ENCODE measurements at places on chromosomes 11 and 22. TPM values are rescaled to one million over a fixed set of nuclear protein-coding genes. Genes with fewer than 3 reads are reported as not detected.
A peak's percentile ranks its signal among the peaks of the same experiment; 100 is the strongest.

DNA sequence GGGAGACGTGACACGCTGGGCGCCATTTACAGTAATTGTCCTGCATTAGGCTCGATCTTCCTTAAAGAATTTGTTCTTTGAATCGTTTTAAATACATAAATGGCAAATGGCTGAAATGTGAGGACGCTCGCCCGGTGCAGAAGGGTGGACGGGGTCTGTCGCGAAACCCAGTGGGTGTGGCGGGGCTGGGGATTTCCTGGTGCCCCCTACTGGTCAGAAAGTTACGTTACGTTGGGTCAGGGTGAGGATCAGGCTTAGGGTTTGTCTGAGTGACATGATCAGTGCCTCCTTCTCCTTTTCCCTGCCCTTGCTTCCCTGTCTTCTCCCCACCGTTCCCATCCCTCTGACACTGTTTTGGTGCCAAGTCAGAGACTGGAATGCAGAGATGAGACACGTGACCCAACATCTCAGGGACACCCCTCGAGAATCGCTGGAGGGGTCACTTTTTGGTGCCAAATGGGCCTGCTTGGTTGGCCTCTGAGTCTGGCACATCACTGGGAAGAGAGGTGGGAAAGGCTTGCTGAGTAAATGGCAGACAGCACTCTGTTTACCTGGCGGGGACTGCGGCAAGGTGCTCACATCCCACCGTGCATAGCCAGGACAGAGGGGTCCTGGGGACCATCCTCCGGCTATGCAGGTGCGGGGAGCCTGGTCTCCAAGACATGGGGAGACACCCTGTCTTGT is 1107.6 kb downstream of the BRD1 start:
- no peak overlapping the region for H3K4me3 ChIP-seq
- DNase-seq, result no peak
- H3K36me3 ChIP-seq, result no peaks in the 10 kb centered on the region
- no peak overlapping the region for H3K27ac ChIP-seq

DNA sequence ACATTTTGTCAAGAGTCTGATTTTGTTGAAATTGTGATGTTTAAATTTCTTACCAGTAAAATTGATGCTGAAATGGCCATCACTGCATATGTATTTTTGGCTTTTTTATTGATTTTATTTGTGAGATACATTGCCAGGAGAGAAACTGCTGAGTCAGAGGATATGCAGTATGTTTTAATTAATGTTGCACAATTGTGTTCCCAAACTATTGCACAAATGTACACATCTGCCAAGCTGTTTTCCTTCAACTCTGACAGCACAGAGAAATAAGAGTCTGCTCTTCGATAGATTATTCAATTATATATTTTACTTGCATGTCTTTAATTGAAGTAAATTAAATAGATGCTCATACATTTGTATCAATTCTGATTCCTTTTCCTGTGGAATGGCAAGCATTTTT is 640.2 kb upstream of the LUZP2 start:
- H3K36me3 ChIP-seq, result no peaks in the 10 kb centered on the region
- no peaks in the 10 kb centered on the region for H3K4me1 ChIP-seq
- H3K27me3 ChIP-seq, result no peaks in the 10 kb centered on the region
- peak; percentile 96 for DNase-seq

Gene CCDC34
- 4.6 TPM for total RNA-seq

Gene PRG3
- total RNA-seq, result not detected

Gene RASD2
- under 0.01 TPM for total RNA-seq

- H3K27me3 ChIP-seq, result peaks cover 5% of the 10 kb centered on the region
- no peaks in the 10 kb centered on the region for H3K36me3 ChIP-seq
- no peaks in the 10 kb centered on the region for H3K4me1 ChIP-seq
- DNase-seq, result no peak
- H3K27ac ChIP-seq, result no peak overlapping the region
These were observed 314.1 kb downstream of the CTTN start for GRCh38 chr11:70712471-70712870.

DNA sequence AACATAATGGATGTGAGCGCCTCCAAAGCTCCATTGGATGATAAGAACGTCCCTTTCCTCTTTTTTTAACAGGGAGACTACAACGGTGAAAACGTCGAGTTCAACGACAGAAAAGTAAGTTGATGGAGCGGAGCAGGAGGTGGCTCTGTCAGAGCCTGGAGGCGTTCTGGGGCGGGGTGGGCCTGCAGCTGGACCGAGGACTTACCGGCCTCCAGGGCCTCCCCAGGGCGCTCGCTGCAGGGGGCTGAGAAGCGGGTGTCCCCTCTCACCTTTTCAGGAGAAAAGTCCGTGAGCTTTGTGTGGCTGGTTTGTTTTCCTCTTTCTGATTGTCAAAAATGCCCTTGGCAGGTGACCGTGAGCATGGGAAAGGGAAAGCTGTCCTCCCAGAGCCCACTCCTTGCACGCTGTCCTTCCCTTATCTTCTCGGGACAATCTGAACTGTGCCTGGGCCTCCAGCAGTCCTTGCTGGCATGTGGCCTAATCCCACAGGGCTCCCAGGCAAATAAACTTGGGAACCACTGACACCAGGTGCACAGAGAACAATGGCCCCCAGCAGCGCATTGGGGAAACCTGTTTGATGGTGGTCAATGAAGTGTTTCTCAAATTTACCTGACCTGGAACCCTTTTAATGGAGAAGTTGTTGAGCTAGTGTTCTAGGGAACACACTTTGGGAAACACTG is 38.4 kb downstream of the ANO1 start:
- no peaks in the 10 kb centered on the region for H3K27me3 ChIP-seq
- H3K4me1 ChIP-seq, result peaks cover under 1% of the 10 kb centered on the region
- no peaks in the 10 kb centered on the region for H3K36me3 ChIP-seq
- no peak for DNase-seq
- no peak overlapping the region for H3K4me3 ChIP-seq

DNA sequence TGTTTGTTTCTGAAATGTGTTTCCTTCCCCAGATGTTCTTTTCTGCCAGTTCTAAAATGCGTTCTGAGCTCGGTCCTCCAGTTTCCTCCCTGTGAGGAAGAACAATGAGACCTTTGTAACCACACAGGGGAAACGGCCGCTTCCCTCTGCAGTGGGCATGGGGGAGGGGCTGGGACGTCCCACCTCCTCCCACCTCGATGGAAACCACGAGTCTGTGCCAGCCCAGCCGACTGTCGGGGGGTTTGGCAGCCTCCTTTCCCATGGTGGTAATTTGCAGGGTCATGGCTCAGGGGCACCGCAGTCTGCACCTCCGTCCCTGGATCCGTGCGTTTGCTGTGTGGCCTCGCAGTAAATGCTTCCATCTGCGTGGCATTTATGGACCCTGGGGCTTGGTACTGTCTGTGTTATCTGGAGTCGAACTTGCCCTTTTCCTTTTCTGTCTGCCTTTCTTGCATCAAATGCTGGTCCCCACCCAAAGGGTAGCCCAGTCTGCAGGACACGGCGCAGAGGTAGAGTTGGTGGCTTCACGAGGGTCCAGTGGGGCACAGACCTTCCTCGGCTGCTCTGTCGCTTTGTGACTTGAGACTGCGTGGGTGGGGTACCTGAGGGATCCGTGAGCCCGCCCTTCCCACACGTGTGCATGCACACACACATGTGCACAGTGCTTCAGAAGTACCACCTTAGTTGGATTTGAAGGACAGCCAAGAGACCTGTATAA is 16.1 kb downstream of the LRP5 start:
- H3K4me1 ChIP-seq, result peaks cover 4% of the 10 kb centered on the region
- DNase-seq, result peak; percentile 49
- no peaks in the 10 kb centered on the region for H3K27me3 ChIP-seq
- H3K4me3 ChIP-seq, result no peak overlapping the region
- H3K27ac ChIP-seq, result no peak overlapping the region

Gene FUT4
- 5.1 TPM for total RNA-seq

DNA sequence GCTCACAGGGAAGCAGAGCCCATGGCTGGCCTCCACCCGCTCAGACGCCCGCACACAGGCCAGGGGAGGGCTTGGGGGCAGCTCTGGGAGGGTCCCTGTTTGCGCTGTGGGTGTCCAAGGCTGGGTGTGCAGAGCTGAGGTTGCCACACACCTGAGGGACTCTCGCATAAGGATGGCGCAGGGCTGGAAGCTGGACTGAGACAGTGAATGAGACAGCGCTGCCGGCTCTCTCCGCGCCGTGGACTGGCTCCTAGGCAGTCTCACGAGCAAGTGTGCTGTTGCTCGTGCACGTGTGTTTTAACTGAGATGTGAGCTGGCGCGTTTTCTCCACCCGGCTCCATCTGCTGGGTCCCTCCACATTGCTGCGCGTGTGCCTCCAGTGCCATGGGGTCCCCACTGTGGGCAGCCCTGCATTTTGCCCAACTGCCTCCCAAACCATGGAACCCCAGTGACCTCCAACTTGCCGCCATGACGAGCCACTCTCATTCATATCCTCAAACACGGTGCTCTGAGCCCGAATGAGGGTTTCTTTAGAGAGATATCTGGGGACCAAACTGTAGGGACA is 4.2 kb upstream of the BID start:
- H3K27ac ChIP-seq, result no peak overlapping the region
- no peak overlapping the region for H3K4me3 ChIP-seq
- H3K36me3 ChIP-seq, result no peaks in the 10 kb centered on the region
- H3K4me1 ChIP-seq, result peaks cover 3% of the 10 kb centered on the region

GRCh38 chr11:16902781-16903378 is 111.3 kb downstream of the PLEKHA7 start:
- no peaks in the 10 kb centered on the region for H3K4me1 ChIP-seq
- H3K27me3 ChIP-seq, result no peaks in the 10 kb centered on the region
- no peak for DNase-seq
- H3K27ac ChIP-seq, result no peak overlapping the region
- no peaks in the 10 kb centered on the region for H3K36me3 ChIP-seq

DNA sequence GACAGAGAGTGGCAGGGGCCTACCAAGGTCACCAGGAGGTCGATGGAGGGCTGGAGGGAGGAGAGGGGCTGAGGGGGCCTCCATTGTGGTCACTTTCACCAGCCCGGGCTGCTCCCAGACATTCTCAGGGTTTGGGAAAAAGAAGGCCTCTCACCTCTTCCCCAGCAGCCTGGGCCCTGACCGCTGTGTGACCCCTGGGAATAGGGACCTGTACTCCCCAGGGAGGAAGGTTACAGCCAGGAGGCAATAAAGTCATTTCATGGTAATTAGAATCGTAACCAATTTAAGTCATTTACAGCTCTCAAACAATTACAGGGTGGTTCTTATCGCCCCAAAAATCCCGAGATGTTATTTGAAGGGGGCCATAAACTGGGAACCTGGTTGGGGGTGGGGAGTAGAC is 37.8 kb downstream of the ISX start:
- H3K36me3 ChIP-seq, result no peaks in the 10 kb centered on the region
- no peak overlapping the region for H3K27ac ChIP-seq
- no peaks in the 10 kb centered on the region for H3K27me3 ChIP-seq
- H3K4me3 ChIP-seq, result no peak overlapping the region
- no peak for DNase-seq

GRCh38 chr11:120462825-120463224 is 48.7 kb upstream of the GRIK4 start:
- peaks cover 5% of the 10 kb centered on the region for H3K36me3 ChIP-seq
- no peaks in the 10 kb centered on the region for H3K4me1 ChIP-seq
- H3K27ac ChIP-seq, result no peak overlapping the region
- DNase-seq, result no peak
- H3K27me3 ChIP-seq, result no peaks in the 10 kb centered on the region
- H3K4me3 ChIP-seq, result no peak overlapping the region

Gene OR52A1
- total RNA-seq, result not detected

Gene NOX4
- 0.51 TPM for total RNA-seq

GRCh38 chr22:47944941-47945340 is 1182.5 kb downstream of the TBC1D22A start:
- DNase-seq, result no peak
- no peaks in the 10 kb centered on the region for H3K36me3 ChIP-seq
- H3K4me1 ChIP-seq, result no peaks in the 10 kb centered on the region
- H3K27me3 ChIP-seq, result no peaks in the 10 kb centered on the region
- no peak overlapping the region for H3K27ac ChIP-seq
- H3K4me3 ChIP-seq, result no peak overlapping the region

GRCh38 chr11:68282141-68282860 is 10.5 kb upstream of the C11orf24 start:
- no peaks in the 10 kb centered on the region for H3K27me3 ChIP-seq
- H3K4me3 ChIP-seq, result no peak overlapping the region
- no peaks in the 10 kb centered on the region for H3K4me1 ChIP-seq
- no peaks in the 10 kb centered on the region for H3K36me3 ChIP-seq
- H3K27ac ChIP-seq, result no peak overlapping the region

GRCh38 chr11:73804712-73805111 is 17.0 kb downstream of the MRPL48 start:
- DNase-seq, result no peak
- H3K36me3 ChIP-seq, result no peaks in the 10 kb centered on the region
- no peaks in the 10 kb centered on the region for H3K4me1 ChIP-seq
- no peak overlapping the region for H3K27ac ChIP-seq
- H3K27me3 ChIP-seq, result no peaks in the 10 kb centered on the region
- H3K4me3 ChIP-seq, result no peak overlapping the region

GRCh38 chr22:39250838-39251237 is 6.1 kb upstream of the PDGFB start:
- no peaks in the 10 kb centered on the region for H3K36me3 ChIP-seq
- H3K4me3 ChIP-seq, result no peak overlapping the region
- H3K27ac ChIP-seq, result no peak overlapping the region
- no peak for DNase-seq
- peaks cover 24% of the 10 kb centered on the region for H3K4me1 ChIP-seq

Gene LZTR1
- 51.9 TPM for total RNA-seq

Data from fibroblast of lung (primary cell).